ENCODE measurements at places on chromosomes 16 and 17.

DNA sequence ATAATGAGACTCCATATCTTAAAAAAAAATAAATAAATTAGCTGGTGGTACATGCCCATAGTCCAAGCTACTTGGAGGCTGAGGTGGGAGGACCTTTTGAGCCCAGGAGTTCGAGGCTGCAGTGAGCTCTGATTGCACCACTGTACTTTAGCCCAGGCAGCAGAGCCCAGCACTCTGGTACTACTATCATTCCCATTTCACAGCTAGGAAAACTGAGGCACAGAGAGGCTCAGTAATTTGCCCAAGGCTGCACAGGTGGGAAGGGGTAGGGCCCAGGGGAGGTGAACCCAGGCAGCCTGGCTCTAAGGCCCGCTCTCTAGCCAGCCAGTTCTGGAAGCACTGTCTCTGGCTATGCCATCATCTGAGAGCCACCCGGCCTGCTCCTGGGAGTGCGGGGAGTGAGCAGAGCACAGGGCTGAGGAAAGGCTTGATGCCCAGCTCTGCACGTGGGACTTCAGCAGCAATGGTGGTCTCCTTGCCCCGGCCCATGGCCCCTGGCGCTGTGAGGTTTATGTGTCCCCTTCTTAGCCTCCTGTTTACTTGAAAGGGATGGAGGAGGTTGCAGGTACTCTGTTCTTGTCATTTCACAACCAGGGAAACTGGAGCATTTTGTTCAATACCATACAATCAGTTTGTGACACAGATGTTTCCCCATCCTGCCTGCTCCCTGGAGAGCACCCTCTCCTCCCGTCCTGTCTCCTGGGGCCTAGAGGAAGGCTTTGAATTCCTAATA lies 222.3 kb downstream of the KATNIP start:
- DNase-seq, result no peak

DNA sequence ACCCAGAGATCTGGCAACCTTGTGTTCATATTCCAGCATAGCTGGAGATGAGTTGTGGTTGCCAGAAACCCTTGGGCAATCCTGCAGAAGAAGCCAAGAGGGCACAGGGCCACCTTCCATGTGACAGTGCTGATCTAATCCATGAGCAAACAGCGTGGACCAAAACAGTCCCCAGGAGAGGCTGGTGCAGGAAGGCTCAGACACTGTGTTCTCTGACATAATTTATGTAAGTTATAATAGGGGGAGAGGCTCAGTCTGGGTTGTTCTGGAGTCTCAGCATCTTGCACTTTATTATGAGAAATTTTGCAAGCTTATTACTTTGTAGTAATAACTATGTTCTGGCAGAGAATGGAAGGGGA lies 273.9 kb downstream of the HAPSTR1 start:
- DNase-seq, result no peak

DNA sequence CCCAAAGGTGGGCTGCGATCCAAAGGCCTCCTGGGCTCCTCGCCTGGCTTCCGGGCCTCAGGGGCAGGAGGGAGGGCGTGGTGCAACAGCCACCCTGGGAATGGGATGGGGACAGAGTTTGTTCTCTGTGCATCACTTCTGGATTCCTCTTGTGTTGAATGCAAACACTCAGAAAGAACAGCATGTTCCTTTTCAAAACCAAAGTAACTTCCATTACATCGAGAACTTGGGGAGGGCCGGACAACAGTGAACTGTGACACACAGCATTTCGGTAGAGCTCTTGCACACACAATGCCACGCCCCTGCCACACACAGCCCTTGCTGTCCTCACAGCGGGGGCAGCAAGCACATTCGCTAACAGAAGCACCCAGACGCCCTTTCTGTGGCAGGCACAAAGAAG lies 36.1 kb upstream of the FASN start:
- no peak for DNase-seq

- no peak for DNase-seq
Measured at GRCh38 chr16:30722443-30722842, 23.5 kb downstream of the SRCAP start.
